Thyroid gland (tissue), 4 donors: ENCODE measurements at places on chromosomes 2 and 18. TPM values are rescaled to one million over a fixed set of nuclear protein-coding genes. Genes with fewer than 3 reads are reported as not detected.

Gene ZDBF2
- total RNA-seq: 11.0 TPM

Gene ZAP70
- 4.0 TPM for total RNA-seq

Gene EGR4
- total RNA-seq: not detected

Gene C2orf66
- total RNA-seq: not detected

Gene EDAR
- not detected for total RNA-seq

Gene PXDN
- total RNA-seq: 6.9 TPM

Gene CHMP3
- 124 TPM for total RNA-seq

Gene STK16
- 33.0 TPM for total RNA-seq

DNA sequence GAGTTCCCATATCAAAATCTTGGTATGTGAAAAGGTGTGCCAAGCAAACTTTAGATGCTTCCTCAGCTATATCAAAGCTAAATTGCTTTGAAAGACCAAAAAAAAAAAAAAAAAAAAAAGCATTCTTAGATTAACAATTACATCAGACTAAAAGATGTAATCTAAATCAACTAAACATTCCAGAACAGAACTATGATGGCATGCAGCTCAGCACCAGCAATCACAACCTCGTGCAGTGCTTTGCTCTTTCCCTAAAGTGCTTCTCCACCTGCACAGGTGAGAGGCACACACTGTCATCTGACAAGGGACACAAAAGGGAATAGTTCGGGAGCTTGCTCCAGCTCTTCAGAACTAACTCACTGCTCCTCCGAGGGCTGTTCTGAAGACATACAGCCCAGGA lies 37.5 kb downstream of the ADAM17 start:
- DNase-seq: peak; percentile 52

- no peak for DNase-seq
These were observed 33.7 kb upstream of the BZW1 start for GRCh38 chr2:200778038-200778437.

- DNase-seq: no peak
These were observed 110.5 kb downstream of the CCDC148 start for GRCh38 chr2:158346032-158346431.

DNA sequence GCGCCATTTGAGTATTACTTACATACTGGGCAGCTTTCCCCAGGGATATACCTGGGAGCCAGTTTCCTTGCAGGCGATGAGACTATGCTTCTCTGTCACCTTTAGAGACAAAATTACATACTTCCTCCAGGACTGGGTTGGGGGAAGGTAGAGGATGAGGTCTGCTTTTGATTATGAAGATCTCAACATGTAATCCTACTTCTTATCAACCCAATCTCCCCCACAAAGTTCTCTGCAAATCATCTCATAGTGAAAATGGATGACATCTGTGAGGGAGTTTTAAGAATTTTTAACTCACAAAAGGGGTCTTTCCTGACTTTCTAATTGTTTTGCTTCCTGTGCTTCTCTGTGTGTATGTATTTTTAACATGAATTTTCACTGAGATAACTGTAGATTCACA lies 81.9 kb downstream of the TMEM131 start:
- no peak for DNase-seq

DNA sequence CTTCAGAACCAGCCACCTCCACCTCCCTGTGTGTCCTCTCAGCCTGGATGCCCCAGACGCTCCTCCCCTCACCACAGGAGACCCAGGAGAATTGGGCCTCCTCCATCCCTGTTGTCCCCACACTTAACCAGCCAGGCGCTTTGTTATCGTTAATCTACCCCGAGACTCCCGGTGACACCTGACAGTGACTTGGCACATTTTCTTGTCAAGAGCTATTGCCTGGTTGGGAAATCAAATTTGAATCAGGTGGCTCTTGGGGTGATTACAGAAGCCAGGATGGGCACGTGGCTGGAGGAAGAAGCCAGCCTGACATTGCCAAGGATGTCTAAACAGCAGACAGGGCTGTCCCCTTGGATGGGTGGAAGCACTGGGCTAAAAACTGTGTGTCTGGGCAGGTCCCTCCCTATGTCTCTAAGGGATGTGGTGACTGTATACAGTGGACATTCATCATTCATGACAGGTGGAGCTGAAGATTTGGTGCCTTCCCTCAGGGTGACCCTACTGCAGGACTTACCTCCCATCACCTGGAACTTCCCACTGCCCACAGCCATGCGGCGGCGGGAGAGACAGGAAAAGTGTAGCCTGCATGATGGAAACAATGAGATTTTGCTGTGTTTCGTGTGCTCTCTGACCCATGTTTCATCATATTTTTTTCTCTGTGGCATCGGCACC lies 157.2 kb upstream of the CAPN13 start:
- no peak for DNase-seq

DNA sequence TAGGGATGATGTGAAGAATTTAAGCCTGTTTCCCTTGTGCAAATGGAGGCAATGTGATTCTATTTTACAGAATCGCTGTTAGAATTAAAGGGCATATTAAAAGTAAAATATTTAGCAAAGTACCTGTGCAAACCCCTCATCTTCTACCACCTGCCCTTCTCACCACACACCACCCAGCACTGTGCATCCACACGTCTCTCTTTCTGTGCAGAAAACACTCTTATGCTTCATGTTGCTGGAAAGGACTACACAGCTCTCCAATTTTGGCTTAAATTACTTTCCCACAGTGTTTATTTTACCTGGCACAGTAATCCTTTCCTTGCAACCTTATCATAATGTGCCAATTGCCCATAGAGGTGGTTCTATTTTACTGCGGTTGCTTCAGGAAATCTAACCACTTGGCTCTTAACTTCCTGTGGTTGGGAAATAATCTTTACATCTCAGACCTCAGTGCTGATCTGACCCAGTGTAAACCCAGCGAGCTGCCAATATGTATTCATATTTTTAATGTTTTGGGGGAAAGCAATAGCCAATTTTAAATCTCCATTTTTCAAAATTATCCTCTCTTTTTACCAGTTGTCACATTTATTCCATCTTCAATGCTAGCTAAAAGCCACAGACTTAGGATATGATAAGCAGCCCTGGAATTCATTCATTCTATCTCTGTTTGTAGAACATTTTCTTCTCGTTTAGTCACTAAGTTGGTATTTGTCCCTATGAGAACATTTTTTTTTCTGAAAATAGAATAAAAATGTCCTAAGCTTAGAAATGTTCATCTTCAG lies 250.9 kb downstream of the DSEL start:
- DNase-seq: no peak

- no peak for DNase-seq
These were observed 18.8 kb downstream of the TEX44 start for GRCh38 chr2:231611273-231612108.

DNA sequence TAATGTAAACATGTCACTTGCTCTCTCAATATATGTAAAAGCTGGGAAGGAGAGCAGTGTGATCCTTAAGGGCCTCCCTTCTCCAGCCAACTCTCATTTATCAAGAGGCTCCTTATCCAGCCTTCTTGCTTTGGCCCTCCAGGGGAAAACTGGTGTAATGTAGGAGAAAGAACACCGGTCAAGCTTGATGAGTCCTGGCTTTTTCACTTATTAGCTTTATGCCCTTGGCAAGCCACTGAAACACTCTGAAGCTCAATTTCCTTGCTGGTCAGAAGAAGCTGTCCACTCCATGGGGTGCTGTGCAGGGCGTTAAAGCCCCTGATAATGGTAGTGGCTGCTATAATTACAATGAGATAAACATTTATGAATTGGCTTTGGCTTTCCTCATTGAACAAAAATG lies 251.2 kb upstream of the RBBP8 start:
- peak; percentile 5 for DNase-seq

DNA sequence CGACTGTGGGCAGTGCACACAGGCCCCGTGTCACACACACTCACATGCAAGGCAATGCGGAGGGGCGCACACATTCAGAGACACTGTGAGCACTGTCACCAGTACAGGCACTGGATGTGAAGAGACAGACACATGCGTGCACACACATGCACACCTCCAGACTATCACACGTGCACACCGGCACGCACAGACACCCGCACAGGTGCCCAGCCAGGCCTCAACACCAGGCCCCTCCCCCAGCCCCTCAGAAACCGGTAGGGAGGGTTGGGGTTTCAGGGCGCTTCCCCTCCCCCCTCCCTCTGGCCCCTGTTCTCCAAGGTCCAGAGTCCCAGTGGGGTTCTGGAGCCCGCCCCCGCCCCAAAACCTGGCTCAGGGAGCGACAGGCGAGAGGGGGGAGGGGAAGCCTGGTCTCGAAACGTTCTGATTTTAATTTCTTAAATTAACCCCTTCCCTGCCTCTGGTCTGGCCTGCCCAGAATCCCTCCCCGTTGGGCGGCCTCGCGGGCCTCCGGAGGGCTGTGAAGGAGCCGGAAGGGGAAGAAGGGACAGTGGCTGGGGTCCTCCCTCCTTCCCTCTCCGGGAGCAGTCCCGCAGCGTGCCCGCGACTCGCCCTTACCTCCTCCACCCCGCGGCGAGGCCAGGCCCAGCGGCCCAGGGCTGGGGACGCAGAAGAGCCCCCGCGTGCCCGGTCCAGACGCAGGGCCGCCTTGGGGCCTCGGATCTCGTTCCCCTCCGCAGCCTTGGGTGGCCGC lies 558 bp downstream of the FBXO41 start:
- DNase-seq: no peak

GRCh38 chr18:7824970-7825369 lies 257.9 kb downstream of the PTPRM start:
- peak; percentile 35 for DNase-seq

GRCh38 chr2:74493546-74493945 lies 5.9 kb downstream of the LBX2 start:
- no peak for DNase-seq

DNA sequence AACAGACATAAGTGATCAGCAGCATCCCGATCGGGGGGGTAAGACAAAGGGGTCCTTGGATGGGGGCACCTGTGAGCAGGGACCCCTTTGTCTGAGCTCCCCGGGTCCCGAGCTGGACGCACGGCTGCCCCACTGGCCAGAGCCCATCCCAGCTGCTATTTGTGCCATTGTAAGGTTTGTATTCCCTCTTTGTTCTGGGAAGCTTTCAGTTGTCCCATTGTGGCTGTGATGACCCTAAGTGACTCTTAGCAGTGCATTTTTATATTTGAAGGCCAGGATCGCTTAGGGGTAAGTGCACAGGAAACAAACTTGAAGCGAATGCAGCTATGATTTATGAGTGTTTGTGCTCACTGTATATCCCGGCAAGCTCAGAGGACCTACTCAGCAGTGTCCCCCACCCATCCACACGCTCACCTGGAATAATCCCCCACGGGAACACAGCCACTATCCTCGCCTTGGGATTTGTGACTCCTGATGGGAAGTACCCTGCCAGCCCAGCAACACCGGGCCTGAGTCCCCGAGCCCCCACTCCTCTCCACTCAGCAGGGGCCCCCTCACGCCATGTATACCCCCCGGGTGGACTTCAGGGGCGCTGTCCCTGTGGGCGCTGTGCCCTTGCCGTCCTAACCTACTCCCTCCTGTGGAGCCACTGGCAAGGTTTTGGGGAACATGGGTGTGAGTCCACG lies 80.1 kb downstream of the MBP start:
- no peak for DNase-seq

DNA sequence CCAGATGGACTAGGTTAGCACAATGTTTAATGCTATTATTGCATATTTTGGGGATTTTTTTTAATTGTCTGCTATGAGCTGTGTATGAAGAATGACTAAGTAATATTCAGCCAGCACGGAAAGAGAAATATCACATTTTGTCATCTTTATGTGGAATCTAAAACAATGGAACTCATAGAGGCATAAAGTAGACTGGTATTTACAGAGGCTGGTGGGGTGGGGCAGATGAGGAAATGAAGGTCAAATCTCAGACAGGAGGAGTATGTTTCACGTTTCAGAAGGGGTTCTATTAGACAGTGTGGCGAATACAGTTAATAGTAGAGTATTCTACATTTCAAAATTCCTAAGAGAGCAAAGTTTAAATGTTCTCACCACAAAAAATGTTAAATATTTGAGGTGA lies 4.7 kb downstream of the CDH19 start:
- no peak for DNase-seq

- no peak for DNase-seq
These were observed 456.9 kb upstream of the TNP1 start for GRCh38 chr2:217316743-217317142.

- DNase-seq: no peak
These were observed 199.5 kb downstream of the NDUFA10 start for GRCh38 chr2:239825705-239825979.

- no peak for DNase-seq
These were observed 489.6 kb upstream of the SPRED2 start for GRCh38 chr2:65922030-65922429.

DNA sequence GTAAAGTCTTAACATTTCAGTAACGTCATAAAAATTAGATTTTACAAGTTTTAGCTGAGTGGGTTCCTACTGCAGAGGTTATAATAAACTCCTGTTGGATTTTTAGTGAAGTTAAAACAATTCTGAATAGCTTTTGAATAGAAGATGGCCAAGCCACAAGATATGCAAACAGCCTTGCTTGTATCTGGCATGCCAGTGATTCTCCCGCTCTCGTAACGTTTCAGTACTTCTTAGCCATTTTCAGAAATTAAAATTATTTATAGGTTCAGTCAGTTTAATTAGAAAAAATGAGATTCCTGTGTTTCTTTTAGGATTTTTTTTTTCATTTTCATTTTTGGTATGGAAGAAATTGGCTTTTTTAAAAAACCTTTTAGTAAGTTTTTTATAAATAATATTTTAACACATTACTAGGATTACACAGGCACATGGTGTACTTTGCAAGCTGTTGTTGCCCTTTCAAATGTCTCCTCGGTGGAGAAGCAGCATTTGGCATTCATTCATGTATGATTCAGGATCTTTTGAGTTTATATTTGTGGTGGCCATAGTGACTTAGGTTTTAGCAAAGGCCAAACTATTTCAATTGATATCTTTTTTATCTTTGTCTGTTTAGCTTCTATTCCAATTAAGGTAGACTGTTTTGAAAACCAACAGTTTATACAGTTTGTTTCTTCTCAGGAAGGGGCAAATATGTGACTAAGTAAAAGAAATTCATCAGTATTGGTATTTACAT lies 30.6 kb upstream of the RND3 start:
- no peak for DNase-seq

DNA sequence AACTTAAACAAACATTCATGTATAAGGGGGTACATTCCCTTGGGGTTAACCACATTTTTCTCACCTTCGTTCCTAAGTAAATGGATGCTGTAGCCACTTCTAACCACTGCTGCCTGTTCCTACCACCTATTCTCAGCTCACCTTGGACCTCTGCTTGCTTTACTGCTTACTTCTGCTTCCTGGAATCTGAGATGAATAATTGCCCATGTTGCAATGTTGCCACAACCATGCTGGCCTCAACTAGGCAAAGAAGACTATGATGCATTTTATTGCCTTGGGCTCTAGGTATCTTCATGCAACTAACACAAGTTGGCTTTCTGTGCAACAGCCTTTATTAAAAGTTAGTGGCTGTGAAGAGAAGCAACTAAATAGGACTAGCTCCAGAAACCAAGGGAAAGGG lies 106.3 kb upstream of the TCF4 start:
- DNase-seq: no peak
